ENCODE measurements at places on chromosomes 3 and 15. TPM values are rescaled to one million over a fixed set of nuclear protein-coding genes. Genes with fewer than 3 reads are reported as not detected.

The TYRO3 gene
- total RNA-seq = 14.5 TPM

The ZBBX gene
- total RNA-seq = not detected

The TRPC1 gene
- 30.6 TPM for total RNA-seq

The MYL3 gene
- total RNA-seq = 1.7 TPM

The ALAS1 gene
- total RNA-seq = 52.2 TPM

DNA sequence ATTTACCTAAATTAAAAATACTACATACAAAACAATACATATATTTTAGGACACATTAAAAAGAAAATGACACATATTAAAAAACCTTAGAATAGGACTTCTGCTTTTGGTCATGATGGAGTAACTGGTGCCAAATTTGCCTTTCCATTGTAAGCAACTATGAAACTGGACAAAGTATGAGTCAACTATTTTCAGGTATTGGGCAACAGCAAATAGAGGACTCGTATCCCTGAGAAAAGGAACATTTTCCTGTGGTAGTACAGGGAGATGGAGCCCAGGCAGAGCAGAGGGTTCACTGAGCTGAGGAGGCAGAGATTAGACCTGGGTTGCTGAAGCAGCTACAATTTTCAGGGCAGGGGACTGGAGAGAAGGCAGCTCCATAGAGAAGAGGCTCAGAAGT lies 14.7 kb downstream of the CCR1 start:
- DNase-seq = peak; percentile 54

DNA sequence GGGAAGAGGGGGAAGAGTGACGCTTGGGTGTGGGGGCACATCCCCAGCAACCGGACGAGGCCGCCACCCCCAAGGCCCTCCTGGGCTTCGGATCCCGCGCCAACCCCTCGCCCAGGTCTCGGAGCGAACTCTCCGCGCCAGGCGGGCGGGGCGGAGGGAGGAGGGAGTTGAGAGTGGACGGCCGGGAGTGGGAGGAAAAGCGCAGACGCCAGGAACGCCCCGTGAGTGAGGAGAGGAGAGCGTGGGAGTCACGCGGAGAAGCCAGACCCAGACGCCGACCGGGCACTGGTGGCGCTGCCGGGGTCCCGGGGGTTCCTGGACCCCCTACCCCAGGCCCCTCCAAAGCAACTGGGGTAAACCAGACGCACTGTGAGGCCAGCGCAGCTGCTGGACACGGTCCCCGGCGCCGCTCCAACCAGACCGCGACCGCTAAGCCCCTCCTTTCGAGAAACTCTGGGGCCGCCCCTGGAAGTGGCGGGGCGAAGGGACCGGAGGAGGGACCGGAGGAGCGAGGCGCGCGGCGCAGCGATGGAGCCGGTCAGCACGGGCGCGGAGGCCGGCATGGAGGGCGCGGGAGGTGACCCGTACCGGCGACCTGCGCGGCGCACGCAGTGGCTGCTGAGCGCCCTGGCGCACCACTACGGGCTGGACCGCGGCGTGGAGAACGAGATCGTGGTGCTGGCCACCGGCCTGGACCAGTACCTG lies at the start of gene EFCC1:
TSS of gene EFCC1 (plus strand) at position 204 of the 705 bp plus-strand sequence. CDS start at position 529, 325 bp downstream.
- DNase-seq = peak; percentile 26

DNA sequence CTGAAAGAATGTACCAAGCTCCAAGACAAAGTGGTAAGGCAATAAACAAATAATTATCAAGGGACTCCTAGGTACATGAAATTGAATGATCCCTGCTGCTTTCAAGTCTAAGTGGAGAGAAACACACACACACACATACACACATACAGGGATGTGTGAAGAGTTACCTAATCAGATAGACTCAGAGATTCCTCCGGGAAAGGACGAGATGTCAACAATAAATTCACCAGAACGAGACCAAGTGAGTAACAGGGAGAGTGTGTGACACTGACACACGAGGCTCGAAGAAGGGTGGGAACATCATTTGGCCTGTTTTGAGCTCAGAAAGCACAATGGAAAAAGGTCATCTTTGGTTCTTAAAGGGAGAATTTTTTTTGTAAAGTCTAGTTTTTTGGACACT lies 13.4 kb downstream of the LRIG1 start:
- peak; percentile 41 for DNase-seq

- DNase-seq = peak; percentile 38
Measured at GRCh38 chr3:43353923-43354670, 67.8 kb downstream of the SNRK start.

GRCh38 chr15:68081869-68082505 lies 27.9 kb downstream of the PIAS1 start:
- no peak for DNase-seq

DNA sequence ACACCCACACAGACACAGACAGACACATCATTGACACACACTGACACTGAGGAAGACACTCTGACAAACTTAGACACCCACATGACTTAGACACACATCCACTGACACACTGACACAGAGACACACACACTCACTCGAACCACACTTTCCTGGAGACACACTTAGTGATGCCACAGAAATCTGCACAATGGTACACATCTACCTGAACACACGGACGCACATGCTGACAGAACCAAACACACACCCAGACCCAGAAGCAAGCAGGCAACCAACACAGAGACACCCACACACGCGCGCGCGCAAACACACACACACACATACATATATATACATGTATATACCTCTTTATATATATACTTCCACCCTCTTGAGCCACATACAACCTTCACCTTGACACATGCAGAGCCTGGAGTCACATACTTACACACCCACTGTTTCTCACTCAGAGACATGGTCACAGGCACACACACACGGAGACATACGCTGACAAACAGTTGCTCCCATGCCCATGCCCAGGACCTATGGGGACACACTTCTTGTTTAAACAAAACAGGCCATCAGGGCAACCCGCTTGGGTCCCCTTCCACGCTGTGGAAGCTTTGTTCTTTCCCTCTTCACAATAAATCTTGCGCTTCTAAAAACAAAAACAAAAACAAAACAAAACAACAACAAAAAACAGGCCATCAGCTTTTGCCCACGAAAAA lies 913 bp upstream of the SCN5A start:
- no peak for DNase-seq

- peak; percentile 67 for DNase-seq
Measured at GRCh38 chr15:80554560-80554959, 140.6 kb upstream of the ABHD17C start.

DNA sequence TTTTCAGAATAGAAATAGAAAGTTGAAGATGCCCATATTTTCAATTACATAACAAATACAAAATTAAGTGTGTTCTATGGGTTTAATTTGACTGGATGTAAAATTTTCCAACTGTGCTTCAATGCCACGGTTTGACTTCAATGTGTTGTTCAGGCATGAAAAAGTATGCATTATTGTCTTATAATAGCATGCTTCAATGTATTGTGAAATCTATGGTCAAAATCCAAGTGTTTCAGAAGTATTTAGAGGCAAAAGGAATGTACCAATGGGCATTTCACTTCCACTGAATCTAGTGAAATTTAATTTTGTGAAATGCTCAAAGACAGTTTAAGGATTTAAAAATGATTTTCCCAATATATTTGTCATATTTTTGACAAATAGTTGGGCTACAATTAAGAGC lies 16.0 kb downstream of the NEK10 start:
- DNase-seq = no peak

GRCh38 chr3:38210141-38210757 lies 44.9 kb downstream of the OXSR1 start:
- no peak for DNase-seq

DNA sequence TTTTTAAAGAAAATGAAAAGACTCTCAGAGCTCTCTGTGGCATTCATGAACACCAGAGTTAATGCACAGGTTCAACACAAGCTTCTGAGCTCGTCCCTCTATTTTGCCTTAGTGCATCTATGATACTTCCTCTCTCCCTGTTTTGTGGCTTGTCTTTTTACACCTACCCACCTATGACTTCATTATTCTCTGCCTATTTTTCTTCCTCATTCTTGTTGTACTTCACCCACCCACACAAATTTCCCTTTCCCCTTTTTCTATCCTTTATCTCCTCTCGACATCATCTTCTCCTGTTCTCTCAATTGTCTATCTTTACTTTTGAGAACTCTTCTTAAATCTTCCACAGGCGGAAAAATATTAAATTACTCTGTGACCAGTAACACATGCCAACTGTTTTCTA lies 48.6 kb downstream of the OR5H15 start:
- DNase-seq = no peak
